Stimulated activated CD8-positive, alpha-beta memory T cell treated with anti-CD3 and anti-CD28 coated beads, Interleukin-2, amount 100 ng/mL, for 48 hours (primary cell): ENCODE measurements at places on chromosomes 1 and 21.
A peak's percentile ranks its signal among the peaks of the same experiment; 100 is the strongest.

- no peak for DNase-seq
Observed at GRCh38 chr21:15014221-15014620, 50.6 kb downstream of the NRIP1 start.

DNA sequence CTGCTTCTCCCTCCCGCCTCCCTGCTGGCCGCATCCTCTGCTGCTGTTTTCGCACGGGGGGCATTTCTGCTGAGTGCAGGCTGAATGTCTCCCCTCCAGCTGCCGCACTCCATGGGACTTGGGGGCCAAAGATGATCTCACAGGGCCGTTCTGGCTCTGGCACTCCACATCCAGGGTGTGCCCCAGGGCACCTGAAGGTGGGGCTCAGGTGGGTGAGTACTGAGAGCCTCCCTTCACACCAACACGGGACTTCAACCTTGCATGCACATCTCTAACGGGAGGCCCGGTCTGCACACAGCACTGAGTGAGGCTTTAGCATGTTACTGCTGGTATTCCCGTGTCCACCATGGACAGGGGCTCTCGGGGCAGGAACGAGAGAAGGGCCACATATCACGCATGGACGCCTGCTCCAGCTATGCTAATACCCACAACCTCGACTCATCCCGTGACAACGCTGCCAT is 88.9 kb downstream of the DMRTB1 start:
- DNase-seq, result no peak

DNA sequence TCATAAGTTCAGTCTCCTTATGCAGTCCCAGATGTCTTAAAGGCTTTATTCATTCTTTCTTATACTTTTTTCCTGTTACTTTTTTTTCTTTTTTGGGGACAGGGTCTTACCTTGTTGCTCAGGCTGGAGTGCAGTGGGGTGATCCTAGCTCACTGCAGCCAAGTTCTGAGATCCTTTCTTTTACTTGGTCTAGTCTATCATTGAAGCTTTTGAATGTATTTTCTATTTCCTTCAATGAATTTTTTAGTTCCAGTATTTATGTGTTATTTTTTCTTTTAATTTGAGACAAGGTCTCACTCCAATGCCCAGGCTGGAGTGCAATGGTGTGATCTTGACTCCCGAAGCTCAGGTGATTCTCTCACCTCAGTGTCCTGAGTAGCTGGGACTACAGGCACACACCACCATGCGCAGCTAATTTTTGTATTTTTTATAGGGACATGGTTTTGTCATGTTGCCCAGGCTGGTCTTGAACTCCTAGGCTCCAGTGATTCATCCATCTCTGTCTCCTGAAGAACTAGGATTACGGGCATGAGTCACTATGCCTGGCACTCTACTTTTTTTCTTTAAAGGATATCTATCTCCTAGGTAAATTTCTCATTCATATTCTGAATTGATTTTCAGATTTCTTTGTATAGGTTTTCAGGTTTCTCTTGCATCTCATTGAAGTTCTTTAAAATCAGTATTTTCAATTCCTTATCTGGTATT is 26.1 kb upstream of the GTF2B start:
- no peak for DNase-seq

- no peak for DNase-seq
Observed at GRCh38 chr1:110135246-110135645, 15.0 kb upstream of the SLC6A17 start.

GRCh38 chr1:152185544-152186391 is 26.7 kb upstream of the RPTN start:
- no peak for DNase-seq

DNA sequence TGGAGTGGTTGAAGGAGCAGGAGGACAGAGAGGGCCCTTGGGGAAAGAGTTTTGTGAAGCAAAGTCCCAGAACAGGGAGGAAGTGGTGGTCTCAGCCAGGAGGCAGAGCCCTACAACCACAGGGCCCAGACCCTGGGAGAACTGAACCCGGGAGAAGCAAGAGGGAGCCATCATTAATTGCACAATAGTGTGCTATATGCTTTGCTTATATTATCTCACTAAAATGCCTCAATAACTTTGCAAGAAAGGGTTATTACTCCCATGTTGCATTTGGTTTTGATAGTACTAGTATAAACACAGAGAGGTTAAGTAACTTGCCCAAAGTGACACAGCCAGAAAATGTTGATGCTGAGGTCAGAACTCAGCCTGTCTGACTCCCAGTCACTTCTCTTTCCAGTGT is 124.3 kb downstream of the FOXD2 start:
- no peak for DNase-seq

DNA sequence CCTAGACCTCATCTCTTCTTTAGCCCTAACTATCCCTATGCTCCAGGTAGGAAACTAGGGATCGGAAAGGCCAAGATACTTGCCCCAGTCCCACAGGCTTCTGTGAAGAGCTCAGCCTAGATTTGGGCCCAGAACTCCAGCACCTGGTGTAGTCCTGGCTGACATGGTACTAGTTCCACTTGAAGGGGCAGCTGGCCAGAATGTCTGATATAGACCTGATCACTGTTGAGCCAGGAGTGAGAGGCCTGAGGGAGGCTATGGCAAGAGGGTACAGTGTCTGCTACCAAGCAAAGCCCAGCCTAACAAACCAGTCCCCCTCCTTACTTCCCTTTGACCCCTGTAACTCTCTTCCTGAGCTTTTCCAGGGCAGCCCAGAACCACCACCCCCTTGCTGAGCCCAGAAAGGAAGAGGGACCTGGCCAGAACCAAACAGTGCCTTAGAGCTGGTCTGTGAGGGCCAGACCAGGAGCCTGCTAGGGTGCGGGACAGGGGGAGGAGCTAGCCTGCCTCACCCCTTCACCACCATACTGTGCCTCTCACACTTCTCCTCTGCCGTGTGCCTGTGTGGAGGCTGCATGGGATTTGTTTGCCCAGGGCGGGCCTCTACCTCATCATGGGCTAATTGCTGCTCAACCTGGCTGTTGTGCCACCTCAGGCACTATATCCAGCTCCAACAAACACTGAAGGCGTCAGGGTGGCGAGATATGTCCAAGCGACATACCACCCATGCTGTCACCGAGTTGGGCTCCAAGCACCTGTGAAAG is 10.9 kb downstream of the POMGNT1 start:
- no peak for DNase-seq

DNA sequence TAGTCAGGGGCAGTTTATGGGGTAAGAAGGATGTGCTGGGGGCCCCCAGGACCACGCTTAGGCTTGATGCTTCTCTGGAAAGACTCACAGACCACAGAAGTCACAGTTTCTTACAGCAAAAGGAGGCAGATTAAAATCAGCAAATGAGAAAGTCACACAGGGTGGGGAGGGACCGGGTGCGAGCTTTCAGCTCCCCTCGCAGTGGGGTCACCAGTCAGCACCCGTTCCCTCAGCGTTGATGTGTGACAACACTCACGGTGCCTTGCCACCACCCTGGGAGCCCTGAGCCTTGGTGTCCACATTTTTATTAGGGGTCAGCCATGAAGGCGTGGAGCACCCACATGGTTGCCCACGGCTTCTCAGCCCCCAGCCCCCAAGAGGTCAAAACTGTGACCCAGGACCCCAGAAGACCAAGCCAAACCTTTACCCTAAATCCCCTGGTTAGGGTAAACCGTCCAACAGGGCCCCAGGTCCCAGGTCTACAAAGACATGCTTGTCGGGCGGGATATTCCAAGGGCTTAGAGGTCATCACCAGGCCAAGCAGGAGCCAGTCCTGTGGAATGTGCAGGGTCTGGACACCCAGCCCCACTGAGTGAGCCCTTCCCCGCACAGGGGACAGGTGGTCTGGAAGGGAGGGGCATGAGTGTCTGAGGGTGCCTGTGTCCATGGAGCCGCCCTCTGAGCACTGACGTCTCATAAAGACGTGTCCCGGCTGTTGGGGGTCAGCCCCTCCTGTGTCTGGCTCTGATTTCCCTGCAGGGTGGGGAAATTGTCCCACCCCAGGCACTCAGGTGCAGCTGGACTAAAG is 64.5 kb upstream of the ABCG1 start:
- no peak for DNase-seq

DNA sequence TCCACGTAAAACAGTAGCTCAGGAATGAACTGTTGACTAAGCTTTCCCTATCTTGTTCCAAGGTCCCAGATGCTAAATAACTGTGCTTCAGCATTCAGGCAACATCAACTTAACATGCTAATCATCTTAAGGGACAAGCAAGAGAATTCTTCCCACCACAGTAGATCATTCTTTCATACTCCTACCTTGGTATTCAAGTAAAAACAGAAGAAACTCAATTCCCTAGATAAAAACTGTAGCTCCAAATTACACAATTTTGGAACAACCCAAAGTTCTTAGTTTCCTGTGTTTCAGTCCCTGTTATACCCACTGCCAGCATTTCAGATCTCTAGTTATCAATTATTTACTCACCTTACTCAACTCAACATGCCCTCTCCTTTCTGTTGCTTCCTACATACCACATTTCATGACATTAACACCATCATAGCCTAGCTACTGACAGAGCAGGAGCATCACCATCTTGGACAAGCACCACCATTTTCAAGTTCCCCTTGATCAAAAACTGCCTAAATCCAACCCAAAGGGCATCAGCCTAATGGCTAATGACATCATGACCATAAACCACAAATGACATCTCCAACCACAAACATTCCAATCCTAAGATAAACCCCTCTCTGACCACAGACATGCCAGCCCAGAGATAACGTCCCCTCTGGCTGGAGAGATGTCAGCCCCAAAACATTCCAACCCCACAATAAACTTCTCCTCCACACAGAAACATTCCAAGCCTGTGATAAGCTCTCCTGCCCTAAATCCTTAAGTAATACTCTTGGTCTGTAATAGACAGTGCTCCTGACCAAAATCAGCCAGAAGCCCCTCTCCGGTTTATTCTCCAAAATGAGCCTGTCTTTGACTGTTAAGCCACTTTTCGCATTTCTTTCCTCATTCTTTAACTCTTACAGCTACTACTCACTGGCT is 191.2 kb downstream of the RERE start:
- DNase-seq, result no peak

DNA sequence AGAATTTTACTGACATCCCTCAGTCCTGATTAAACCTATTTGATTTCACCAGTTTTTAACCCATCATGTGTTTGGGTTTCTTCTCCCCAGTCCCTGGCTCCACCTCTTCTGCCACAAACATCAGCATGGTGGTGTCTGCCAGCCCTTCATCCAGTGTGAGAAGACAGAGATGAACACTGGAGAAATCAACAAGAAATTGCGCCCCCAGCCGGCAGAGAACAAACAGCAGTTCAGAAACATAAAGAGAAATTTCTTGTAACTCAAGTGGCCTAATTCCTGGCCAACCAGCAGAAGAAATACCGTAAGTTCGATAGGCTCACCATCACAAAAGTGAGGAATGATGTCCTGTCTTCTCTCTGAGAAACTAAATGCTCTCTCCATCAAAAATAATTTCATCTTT is 18.3 kb downstream of the S100A11 start:
- DNase-seq, result peak; percentile 19

DNA sequence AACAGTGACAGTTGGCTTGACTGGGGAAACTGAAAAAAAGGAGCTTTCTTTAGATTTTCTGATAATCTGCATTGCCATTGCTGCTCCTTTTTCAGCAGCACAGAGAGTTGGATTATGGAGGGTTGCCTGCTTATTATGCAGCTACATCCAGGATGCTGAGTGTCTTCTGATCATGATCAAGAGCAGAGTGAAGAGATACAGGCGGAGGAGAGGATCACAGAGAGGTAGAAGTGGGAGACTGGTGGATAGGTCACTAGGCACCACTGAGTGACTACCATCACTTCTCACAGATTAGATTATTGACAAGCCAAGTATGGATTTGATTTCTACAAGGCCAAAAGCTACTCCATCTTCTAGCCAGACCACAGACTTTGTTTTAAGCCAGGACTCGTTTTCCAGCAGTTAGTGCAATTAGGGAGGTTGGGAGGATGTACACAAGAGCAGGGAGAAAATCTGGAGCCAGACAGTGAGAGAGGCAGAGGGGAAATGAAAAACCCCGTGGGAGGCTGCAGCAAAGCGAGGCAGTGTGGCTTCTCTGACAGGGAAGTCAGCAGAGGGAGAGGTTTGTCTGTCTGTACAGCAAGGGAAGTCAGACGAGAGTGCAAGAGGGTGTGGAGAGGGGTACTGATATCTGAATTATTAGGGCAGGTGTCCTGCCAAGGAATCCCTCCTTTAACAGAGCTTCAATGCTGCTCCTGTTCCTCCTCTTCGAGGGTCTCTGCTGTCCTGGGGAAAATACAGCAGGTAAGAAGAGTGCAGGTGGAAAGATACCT is at the start of gene CD1E:
TSS of gene CD1E (plus strand) at position 592 of the 773 bp plus-strand sequence. CDS start at position 687, 95 bp downstream.
- DNase-seq, result no peak

DNA sequence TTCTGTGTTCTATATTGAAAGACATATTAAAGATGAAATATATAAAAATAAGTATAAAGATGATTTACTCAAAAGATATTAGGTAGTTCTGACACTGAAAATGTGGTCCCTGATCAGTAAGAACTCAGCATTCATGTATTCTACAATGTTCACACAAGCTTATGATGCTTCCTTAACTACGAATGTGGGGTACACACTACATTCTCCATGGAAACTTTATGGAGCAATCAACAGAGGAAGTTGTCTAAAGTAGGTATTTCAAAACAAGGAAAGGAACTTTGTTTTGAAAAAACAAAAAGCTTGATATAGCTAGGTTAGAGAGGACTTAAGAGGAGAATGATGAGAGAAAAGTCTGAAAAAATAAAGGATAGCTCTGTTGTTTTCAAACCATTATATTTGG is 119.7 kb upstream of the RGS18 start:
- no peak for DNase-seq

GRCh38 chr1:160576884-160577283 is 2.4 kb downstream of the CD84 start:
- no peak for DNase-seq

GRCh38 chr1:234212764-234213657 is 160.2 kb upstream of the COA6 start:
- DNase-seq, result no peak

GRCh38 chr1:12336413-12336812 is 106.6 kb downstream of the VPS13D start:
- no peak for DNase-seq

- DNase-seq, result peak; percentile 72
Observed at GRCh38 chr1:21294266-21294989, 4.2 kb upstream of the ECE1 start.

DNA sequence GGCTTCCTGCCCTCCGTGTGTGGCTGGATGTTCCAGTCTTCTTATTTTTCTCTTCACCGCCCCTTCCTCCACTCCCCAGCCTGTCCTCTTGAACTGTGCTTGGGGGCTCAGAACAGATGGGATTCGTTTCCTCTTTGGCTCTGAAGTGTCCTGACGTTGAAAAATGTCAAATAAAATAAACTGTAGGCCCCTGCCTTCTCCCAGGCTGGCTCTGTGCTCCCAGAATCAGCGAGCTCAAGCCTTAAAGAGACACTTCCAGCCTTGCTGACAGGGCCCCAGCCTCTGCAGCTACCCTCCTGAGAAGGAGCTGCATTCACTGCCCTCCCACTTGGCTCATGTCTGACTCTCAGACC is 104.2 kb upstream of the IPO9 start:
- no peak for DNase-seq
